ENCODE measurements at places on chromosomes 4 and X.

DNA sequence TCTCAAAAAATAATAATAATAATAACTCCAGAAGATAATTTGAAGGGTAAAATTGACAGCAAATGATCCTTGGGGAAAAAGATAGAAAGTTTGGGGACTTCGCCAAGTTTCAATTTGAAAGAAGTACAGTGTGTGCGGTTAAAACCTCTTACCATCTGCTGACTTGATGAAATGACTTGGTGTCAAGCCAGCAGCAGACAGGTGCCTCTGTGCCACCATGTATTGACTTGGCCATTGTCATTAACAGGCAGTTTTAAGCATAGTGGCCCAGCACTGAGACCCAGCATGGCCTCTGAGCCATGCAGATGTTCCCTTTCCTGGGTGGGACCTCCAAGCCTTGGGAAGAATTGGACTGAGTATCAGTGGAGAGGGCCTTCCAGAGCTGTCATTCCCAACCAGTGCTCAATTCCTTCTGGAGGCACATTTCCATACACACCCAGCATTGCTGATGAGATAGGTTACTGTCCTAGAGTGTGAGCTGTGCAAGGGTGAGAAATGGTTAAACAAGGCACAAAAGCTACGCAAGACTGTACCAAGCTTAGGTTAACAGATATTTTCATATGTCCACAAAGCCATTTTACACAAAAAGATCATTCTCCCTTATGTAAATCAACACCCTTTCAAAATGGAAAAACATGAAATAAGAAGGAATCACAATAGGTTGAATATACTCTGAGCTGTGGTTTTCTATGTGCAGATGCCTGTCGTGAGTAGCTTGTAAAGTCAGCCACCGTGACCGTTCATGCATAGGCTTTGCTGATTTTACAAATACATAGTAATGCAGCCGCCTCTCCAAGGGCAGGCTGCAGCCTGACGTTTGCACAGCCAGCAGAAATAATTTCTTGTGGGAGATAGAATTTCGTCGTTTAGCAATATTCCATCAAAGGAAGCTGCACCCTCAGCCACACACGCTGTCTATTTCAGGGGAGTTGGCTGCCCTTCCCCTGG, 59.4 kb upstream of the FBXW7 start:
- DNase-seq: no peak

DNA sequence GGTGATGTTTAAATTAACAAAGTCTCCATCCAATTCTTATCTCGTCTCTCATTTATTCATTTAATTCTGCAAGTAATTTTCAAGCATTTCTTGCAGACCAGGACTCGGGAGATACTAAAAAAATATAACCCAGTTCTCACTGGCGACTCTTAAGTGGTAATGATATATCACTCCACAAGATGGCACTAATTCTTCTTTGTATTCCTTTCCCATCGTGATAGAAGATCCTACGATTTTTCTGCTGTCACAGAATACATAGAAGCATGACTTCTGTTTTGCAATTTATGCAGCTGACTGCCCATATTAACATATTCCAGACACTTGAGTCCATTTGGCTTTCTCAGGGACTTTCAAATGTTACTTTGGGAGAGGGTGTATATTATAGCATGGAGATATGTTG, 64.0 kb upstream of the FGF13 start:
- peak; percentile 10 for DNase-seq

DNA sequence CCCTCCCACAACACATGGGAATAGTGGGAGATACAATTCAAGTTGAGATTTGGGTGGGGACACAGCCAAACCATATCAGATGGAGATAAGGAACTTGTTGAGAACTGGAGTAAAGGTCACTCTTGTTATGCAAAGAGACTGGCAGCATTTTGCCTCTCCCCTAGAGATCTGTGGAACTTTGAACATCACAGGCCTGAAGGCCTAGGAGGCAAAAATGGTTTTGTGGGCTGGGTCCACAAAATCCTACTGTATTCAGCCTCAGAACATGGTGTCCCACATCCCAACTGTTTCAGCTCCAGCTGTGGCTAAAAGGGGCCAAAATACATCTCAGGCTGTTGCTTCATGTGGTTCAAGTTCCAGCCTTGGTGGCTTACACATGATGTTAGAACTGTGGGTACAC, 1247.8 kb upstream of the IGFBP7 start:
- no peak for DNase-seq

DNA sequence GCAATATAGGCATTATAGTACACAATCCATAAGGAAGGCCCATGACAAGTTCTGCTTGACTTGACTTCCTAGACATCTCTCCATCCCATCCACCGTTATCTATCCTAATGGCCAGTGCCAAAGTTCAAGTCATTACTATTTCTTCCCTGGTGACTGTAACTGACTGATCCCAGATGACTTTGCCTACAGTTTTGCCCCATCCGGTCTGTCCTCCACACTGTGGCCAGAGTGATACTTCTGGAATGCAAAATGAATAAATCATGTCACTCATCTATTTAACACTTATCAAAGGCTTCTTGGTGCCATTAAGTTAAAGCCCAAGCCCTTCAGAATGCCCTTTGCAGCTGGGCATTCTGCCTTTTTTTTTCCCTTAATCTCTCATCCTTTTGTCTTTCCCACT, 130.8 kb downstream of the PPARGC1A start:
- DNase-seq: no peak

DNA sequence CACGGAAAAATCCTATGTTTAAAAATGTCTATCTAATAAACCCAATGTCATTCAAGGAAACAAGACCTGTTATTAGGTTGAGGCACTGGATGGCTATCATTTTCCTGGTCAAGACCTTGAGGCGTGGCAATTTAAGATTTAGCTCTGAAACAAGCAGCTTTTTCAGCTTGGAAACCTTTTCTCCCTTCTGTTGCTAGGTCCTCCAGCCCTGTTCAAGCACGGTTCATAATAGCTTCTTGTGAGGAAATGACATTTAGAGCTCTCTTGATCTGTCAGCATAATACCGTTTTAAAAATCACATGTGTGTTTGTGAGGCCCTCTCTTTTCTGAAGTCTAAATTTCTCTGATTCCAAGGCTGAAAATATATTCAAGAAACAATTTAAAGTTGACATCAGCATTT, 133.6 kb upstream of the GRPR start:
- DNase-seq: no peak

- DNase-seq: peak; percentile 72
These were observed 9.5 kb downstream of the IDS start for GRCh38 chrX:149495573-149496071.

DNA sequence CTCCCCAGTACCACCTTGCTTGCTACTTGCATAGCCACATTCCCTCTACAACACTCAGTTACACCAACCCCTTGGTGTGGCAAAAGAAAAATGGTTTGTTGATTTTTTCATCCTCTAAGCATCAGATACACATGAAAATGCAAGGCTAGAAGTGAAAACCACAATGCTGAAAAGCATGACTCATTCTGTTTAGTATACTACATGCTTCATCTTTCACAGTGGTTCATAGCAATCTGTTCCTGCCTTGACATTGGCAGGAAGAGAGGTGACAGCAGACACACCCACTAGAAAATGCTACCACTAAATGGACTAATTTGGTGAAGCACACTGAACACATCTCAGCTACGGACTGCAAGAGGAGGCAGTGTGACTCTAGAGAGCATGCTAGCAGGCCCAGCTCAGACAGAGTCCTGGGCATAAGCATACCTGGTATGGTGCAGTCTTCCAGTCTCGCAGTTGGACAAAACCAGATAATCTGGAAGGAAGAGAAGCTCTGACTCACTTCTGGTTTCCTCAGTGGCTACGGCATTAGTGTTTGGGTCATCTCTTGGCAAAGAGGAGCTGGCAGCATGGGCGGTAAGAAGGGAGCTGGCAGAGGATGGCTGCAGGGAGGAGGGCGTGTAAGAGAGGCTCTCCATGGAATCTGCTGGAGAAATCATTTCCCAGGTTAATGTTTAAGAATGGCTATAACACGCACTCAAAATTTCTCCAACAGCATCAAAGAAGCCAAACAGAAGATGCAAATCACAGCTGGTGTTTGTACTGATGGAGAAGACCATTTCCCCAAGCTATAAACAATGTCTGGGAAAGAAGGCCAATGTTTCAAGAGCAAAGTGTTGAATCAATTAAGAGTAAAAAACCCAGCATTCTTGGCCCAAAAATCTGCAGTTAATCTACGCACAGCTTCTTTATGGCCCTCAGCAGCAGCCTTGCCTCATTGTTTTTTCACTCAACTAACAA, 37.8 kb downstream of the GAB3 start:
- DNase-seq: peak; percentile 86

DNA sequence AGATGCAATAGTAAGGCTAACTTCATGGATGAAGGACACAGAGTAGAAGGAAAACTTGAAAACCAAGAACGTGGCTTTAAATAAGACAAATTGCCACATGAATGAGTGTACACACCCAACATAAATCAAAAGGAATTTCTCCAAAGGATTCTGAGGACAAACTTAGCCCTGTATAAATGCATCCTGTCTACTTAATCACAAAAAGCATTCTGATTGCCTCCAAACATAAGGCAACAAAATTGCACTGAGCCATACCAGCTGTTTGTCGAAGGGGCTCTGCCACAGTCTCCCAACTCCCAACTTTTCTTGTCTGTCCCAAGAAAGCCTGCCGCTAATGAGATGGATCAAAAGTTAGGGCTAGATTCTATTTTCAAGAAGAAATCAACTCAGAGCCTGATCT, 194.3 kb downstream of the SOWAHB start:
- no peak for DNase-seq

DNA sequence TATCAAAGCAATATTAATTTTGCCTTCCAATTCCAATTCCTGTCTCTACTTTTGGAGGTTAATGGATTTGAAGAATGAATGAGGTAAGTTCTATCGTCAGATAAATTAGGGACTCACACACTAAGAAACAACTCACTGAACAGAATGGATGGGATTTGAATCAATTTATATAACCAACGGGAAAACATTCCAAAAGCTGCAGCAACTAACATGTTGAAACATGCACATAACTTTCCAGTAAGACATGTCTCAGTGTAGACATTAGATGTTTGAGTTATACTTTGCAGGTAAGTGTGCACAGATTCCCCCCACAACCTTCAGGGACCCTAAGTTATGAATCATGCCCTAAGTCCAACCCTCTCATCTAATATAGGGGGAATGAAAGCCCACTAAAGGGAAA, 34.3 kb downstream of the TFDP3 start:
- no peak for DNase-seq

GRCh38 chr4:123244137-123244536, 152.5 kb upstream of the SPRY1 start:
- DNase-seq: peak; percentile 67

- peak; percentile 87 for DNase-seq
These were observed 12.1 kb upstream of the CC2D2A start for GRCh38 chr4:15457406-15458201.

DNA sequence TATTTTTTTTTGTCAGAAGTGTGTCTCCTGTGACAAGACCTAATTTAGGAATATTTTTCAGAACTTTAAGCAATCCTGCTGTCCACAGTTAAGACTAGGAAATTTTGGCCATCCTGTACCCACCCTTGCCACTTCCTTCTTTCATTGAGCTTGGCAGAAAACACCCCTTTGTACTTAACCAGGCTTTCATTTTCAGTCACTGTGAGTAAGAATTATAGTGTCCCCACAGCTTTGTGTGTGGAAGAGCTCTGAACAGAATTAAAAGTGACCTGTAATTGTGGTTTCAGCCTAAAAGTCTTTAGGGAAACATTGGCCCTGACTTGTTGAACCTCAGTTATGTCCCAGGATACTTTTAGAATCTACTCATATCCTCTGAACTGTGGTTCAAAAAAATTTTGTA, 153.7 kb upstream of the BMP3 start:
- DNase-seq: no peak

DNA sequence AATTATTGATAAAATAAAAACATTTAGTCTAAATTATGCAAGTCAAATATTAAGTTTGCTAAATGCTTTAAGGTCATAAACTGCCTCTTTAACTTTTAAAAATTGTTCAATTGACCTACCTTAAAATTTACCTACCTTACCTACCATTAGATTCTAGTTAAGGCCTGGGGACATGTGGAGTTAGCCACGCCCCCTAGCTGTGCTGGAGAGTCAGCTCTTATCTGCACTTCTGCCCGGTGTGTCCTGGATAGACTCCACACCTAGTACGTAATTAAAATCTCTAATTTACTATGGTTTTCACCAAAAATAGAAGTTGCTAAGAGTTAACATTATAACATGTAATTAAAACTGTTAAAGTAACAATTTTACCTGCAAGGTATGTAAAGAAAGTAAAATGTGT, 22.7 kb downstream of the TENM3 start:
- DNase-seq: no peak

GRCh38 chr4:6705646-6706045, 4.0 kb downstream of the MRFAP1L1 start:
- DNase-seq: no peak

- DNase-seq: peak; percentile 39
These were observed 90.8 kb upstream of the NPFFR2 start for GRCh38 chr4:71941001-71941400.

DNA sequence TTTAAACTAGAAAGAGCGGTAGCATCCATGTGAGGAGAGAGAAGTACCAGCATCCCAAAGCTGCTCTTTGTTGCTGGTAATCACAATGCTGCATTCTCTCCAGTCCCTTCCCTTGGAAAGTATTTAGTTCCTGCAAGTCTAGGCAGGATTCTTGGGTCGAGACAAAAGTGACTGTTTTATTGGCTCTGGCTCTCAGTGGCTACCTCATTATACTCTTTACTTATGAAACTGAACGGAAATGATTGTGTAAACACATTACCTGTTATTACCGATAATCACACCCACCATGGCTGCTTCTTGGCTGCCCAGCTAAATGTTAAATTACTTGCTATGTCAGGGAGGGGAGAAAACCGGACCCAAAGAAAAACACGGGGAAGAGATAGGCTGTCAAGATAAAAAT, 26.2 kb downstream of the ATXN3L start:
- DNase-seq: no peak

DNA sequence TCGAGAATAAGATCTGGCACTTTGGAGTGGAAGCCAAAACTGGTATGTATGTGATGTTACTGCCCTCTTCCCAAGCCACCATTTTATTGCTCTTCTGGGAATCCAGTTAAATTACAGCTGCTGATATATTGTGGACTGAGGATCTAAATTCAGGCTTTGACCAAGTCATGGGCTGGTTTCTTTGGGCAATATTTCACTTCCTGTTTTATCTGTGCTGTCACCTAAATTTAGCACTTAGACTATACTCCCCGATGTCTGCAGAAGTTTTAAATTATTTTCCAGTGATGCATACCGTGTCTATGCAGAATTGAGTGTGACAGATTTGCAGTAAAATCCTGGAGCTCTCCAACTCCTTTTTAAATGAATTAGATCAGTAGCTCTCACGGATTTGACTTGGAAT, 100.0 kb downstream of the TEX13A start:
- no peak for DNase-seq

- peak; percentile 50 for DNase-seq
These were observed 2.8 kb downstream of the CMC4 start for GRCh38 chrX:155068165-155068564.

All from amniotic epithelial cell (primary cell).